Urinary bladder (tissue), 4 donors: ENCODE measurements at places on chromosomes 12 and 14.

DNA sequence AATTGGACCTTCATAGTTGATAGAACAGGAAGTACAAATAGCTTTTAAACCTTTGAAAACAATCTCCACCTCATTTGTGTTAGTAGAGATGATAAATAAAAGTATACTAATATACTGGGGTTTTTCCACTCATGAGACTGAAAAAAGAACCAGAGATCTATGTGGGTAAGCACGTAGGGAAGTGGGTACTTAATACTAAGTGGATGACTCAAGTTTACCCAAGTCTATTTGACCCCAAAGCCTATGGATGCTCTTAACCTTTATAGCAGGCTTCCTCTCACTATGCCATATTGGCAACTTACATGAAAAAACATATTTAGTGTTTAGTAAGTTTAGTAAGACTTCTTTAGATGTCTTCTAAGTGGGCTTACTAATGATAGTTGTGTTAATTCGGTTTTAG, 49.2 kb upstream of the CHPT1 start:
- no peak for DNase-seq

GRCh38 chr14:33774723-33775470, 176.0 kb downstream of the EGLN3 start:
- DNase-seq: no peak

- no peak for DNase-seq
Measured at GRCh38 chr14:100658181-100658886, 68.4 kb upstream of the DLK1 start.

DNA sequence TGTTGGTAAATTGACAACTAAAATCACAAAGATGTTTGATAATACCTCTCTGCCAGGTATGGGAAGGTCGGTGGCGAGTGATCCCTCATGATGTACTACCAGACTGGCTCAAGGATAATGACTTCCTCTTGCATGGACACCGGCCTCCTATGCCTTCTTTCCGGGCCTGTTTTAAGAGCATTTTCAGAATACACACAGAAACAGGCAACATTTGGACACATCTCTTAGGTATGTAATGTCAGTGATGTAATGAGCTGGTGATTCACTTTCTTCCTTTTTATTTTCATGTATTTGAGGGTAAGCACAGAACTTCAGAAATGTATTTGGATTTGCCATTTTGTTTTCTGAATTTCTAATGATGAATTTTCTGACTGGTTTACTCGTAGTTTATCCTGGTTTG, 42.6 kb upstream of the LRTM2 start:
- DNase-seq: no peak
